T-helper 2 cell (primary cell): ENCODE measurements at places on chromosomes 16 and 17.

- DNase-seq = no peak
Measured at GRCh38 chr17:7929158-7930023, at the start of gene KCNAB3. Gene KCNAB3 (minus strand): TSS chr17:7929856. CDS start chr17:7929435, 421 bp downstream.

GRCh38 chr17:40791787-40792436 lies 7.8 kb downstream of the KRT28 start:
- no peak for DNase-seq

DNA sequence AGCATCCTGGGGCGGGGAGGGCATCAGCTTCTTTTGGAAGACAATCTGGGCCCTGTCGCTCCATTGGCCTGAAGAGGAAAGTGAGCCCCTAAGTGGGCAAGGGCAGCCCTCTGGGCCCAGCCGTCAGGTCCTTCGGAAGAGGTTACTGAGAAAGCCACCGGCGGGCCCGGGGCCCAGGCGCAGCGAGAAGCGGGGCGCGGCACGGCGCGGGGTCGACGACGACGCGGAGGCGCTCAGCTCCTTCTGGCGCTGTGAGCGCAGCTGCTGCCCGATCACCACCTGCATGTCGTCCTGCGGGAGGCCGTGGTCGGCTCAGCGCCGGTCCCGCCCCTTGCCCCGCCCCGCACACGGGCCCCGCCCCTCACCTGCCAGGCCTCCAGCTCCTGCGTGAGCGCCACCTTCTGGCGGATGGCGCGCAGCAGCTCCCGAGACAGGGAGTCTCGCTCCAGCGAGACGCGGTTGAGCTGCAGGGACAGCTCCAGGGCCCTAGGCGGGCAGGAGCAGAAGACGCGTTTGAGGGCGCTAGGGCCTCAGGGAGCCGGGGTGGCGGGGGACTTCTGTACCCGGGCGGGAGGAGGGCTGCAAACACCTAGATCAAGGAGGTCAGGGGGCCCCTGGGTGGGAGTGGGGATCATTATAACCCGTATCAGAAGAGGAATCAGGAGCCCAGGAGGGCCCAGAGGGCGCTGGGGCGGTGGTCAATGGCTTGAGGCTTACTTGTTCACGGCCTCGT lies 4.3 kb downstream of the THOC6 start:
- peak; percentile 84 for DNase-seq

DNA sequence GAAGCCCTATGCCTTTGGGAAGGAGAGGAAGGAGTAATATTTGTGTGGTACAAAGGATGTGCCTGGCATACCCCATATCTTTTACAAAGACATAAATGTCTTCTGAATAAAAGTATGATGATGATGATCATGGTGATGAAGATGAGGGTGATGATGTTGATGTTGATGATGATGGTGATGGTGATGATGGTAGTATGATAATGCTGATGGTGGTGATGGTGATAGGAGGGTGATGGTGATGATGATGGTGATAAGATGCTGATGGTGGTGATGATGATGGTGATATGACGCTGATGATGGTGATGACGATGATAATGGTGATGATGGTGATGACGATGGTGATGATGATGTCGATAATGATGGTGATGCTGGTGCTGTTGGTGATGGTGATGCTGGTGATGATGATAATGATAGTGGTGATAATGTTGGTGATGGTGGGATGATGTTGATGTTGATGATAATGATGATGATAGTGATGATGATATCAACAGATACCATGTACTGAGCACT lies 684.2 kb downstream of the WWOX start:
- peak; percentile 27 for DNase-seq

- DNase-seq = no peak
Measured at GRCh38 chr17:76085066-76085730, 6.2 kb downstream of the ZACN start.

GRCh38 chr17:64006361-64007088 lies 8.4 kb downstream of the PRR29 start:
- DNase-seq = no peak

DNA sequence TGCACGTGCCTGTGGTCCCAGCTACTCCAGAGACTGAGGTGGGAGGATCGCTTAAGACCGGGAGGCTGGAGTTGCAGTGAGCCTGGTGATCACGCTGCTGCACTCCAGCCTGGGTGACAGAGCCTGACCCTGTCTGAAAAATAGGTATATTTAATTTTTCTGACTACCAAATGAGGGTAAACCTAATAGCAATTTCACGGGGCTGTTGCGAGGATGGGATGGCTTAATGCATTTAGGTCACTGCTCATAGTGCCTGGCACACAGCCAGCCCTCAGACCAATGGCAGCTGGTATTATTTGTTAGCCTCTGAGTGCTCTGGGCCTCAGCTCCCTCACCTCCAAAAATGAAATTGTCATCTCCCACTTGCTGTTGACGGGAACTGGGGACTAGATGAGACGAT lies 5.9 kb upstream of the CDIP1 start:
- no peak for DNase-seq

DNA sequence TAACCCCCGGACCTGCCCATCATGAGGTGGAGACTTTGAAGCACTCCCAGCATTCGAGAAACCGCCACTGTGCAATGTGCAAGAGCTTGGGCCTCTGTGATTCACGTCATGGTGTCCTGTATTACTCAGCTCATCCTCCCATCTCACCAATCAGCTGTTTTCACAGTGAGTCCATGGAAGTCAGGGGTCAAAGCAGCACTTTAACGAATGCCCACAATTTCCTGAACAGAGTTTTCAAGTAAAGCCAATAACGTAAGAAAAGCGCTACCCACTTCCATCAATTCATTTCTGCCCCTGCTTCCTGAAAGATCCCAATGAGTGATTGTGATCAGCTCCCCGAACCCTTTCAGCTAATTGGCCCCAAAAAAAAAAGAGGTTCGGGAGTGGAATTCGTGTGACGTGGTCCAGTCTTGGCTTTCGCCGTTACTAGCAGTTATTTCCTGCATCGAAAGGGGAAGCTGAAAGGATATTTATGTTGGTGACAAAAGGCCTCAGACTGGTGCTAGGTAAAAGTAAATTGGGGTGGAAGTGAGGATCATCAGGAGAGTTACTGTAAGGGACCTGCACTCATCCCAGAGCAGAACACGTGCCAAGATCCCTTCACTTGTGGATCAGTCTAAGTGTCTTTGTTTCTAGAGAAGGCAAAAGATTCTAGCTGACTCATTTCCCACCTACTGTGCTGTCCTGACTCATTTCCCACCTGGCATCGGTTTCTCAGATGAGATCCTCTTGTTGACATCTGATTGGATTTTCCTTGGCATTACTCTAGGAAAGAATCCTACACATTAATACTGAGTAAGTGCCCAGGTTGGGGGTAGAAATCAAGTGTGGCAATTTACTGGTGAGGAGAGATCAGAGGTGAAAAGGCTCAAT lies 136.7 kb upstream of the NUDT7 start:
- no peak for DNase-seq

GRCh38 chr17:19482576-19482975 lies 51.1 kb upstream of the SLC47A1 start:
- DNase-seq = no peak

- DNase-seq = no peak
Measured at GRCh38 chr16:57061084-57061905, 31.1 kb upstream of the CPNE2 start.

DNA sequence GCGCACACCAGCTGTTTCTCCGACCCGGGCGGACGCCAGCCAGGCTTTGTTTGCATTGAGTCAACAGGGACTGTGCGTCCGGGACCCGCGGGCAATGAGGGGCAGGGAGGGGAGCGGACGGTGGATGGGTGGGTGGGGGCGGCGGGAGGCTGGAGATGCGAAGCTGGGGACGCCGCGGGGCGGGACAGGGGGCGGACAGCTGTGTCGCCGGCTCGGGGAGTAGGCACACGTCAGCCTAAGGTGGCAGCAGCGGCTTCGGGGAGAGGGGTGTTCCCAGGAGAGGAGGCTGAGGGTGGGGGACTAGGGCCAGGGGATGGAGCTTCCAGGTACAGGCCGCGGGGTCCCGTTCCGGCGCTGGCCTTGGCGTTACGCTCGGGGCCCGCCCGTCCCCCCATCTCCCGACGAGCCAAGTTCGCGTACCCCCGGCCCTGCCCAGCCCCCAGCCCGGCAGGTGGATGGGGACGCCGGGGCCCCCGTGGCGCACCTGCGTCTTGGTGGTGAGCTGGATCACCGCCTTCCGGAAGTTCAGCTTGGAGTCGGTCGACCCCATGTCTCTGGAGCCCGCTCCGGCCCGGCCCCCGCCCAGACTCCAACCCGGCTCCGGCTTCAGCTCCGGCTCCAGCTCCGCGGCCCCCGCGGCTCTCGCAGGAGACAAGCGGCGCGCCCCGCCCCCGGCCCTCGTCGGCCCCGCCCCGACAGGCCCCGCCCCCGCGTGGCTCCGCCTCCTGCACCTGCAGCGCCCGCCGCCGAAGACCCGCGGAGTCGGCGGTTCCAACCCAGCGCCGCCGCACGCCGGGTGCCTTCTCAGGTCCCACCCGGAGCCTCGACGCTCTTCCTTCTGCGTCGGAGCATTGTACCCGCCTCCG lies at the start of gene HID1:
Gene HID1 (minus strand): TSS at position 653 of the 866 bp plus-strand sequence. CDS start 103 bp downstream, at position 550.
- peak; percentile 61 for DNase-seq

GRCh38 chr16:11757671-11758545 lies 15.3 kb upstream of the TXNDC11 start:
- DNase-seq = no peak

- DNase-seq = peak; percentile 93
Measured at GRCh38 chr16:53130159-53131049, 75.6 kb downstream of the CHD9 start.

GRCh38 chr17:72369366-72369765 lies 248.5 kb downstream of the SOX9 start:
- no peak for DNase-seq

GRCh38 chr16:71555230-71555891 lies 21.5 kb downstream of the TAT start:
- DNase-seq = no peak

DNA sequence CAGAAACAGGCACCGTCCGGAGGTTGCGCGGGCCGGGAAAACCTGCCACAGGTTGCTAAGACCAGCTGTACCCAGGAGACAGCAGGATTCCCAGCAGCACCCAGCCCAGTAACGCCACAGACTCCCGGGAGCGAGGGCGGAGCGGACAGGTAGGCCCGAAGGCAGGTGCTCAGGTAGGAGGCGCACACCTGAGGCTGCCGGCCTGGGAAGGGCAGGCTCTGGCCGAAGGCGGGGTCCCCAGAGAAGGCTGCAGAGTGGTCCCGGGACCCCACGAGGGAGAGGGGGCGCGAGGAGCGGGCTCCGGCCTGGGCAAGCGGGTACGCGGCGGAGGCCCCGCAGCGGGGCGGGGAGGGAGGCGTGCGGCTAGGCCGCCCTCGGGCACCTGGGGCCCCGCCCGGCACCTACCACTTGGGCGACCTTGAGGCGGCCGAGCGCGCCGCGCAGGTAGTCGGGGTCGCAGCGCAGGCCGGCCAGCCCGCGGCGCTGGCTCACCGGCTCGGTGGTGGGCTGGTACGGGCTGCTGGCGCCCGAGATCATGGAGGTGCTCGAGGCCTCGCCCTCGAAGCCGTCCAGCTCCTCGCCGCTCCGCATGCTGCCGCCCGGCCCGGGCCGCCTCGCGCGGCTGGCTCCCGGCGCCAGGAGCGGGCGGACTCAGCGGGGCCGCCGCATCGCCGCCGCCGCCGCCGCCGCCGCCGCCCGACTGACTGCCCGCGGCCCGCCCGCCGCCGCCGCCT lies 441 bp downstream of the CMTM4 start:
- DNase-seq = no peak

DNA sequence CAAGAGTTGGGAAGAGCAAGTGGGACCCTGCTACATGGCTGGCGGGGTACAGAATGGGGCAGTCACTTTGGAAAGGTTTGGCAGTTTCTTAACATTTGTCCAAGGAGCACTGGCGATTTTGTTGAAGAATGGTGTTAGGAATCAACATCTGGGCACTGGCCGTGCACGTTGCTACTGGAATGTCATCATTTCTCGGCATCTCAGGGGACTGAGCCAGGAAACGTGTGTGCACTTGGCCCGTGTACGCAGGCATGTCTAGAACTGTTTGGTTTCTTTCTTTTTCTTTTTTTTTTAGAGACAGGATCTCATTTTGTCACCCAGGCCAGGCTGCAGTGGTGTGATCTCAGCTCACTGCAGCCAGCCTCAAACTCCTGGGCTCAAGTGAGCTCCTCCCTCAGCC lies 17.3 kb upstream of the FOXK2 start:
- DNase-seq = no peak

- no peak for DNase-seq
Measured at GRCh38 chr17:79699386-79700036, 31.2 kb upstream of the ENPP7 start.

- DNase-seq = no peak
Measured at GRCh38 chr17:76510831-76511244, 9.6 kb upstream of the RHBDF2 start.

GRCh38 chr16:25126820-25127232 lies 15.3 kb downstream of the LCMT1 start:
- DNase-seq = peak; percentile 75

DNA sequence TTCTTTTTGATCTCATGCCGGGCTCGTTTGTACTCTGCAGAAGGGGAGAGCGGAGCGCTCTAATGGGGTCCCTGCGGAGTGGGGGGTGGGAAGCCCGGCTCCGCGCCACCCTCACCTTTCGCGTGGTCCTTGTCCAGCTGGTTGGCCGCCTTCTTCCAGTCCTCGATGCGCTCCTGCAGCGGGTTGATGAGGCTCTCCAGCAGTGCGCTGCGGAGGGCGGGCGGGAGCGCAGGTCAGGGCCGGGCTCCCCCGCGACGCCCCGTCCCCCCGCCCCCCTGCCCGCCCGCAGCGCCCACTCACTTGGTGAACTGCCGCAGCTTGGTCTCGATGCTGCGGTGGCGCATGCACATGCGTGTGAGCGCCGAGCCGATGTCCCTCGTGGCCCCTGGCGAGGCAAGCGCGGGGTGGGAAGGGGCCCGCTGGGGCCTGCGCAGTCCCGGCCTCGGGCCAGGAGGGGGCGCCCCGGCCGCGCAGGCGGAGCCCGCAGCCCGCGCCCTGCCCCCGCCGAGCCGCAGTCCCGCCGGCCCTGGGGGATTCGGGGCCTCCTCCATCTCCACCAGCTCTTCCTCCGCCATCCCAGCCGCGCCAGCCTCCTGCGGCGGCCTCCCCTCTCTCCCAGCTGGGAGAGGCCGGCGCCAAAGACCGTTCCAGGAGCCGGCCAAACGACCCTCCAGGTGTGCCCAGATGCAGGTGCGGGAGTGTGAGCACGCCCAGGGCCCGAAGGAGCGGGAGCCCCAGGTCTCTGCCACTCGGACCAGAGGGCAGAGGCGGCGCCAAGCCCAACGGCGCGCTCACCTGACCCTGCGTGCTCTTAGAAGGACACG lies 6.0 kb downstream of the MTSS2 start:
- DNase-seq = no peak

DNA sequence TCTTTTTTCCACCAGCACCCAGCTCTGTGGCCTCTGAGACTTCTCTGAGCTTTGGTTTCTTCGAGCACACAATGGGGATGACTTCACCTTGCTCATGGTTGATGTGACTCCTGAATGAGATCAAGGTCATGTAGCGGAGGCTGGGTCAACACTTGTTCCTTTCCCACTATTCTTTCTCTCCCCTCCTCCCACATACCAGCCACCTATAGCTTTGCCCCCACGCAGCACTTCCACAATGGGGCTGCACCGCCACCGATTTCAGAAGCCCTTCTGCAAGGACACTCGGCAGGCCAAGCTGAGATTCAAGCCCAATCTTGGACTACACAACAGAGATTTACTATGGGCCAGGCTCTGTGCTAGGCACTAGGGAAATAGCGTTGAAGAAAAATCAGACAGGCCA lies 14.4 kb downstream of the TRIM25 start:
- DNase-seq = no peak

GRCh38 chr17:75124819-75125162 lies 6.8 kb downstream of the NT5C start:
- DNase-seq = no peak
